ENCODE measurements at places on chromosomes 6 and 20.

- no peak for DNase-seq
Observed at GRCh38 chr6:8382434-8382833, 52.9 kb downstream of the SLC35B3 start.

GRCh38 chr6:14549304-14549770, 431.8 kb downstream of the CD83 start:
- no peak for DNase-seq

- no peak for DNase-seq
Observed at GRCh38 chr6:5059036-5059896, 25.9 kb upstream of the PPP1R3G start.

GRCh38 chr6:16816891-16817290, 55.6 kb upstream of the ATXN1 start:
- no peak for DNase-seq

GRCh38 chr20:25549172-25549773, 36.1 kb downstream of the NINL start:
- no peak for DNase-seq
